A549 treated with Hydrocortisone at 1 μM for 4 hours (cell line): ENCODE measurements at places on chromosomes 12 and 14. TPM values are rescaled to one million over a fixed set of nuclear protein-coding genes. Genes with fewer than 3 reads are reported as not detected.

RGS6 gene
- not detected in 5 replicates for total RNA-seq

HOXC9 gene
- total RNA-seq, result 11.0 to 16.2 TPM (median 12.6 TPM) in 5 replicates

ABCC9 gene
- 0.02 to 0.05 TPM in 2 of 5 replicates, not detected in the others for total RNA-seq

PROX2 gene
- total RNA-seq, result not detected in 5 replicates

HOXC10 gene
- 2.6 to 3.1 TPM (median 2.9 TPM) in 5 replicates for total RNA-seq

HAL gene
- 0.60 to 1.0 TPM (median 0.72 TPM) in 5 replicates for total RNA-seq

OR8S1 gene
- total RNA-seq, result not detected in 5 replicates

SBNO1 gene
- total RNA-seq, result 15.9 to 29.3 TPM (median 22.6 TPM) in 5 replicates
